CMK (cell line): ENCODE measurements at places on chromosomes 1 and 21.

DNA sequence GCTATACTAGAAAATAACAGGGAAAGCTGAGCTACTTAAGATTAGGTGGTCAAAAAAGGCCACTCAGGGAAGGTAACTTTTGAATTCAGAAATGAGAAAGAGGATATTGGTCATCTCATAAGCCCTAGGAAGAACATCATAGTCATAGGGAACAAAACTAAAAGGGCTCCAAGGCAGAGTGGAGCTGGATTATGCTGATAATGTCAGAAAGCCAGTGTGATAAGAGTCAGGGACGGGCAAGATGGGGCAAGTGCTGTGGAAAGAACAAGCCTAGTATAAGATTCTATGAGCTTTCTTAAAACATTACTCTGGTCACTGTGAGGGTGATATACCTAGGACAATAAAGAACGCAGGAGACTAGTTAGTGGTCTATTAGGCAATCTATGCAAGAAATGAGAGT is 106.6 kb downstream of the DUSP10 start:
- DNase-seq, result no peak

GRCh38 chr1:184030433-184031091 is 7.0 kb downstream of the COLGALT2 start:
- DNase-seq, result no peak

GRCh38 chr1:243473227-243474135 is 217.6 kb downstream of the SDCCAG8 start:
- no peak for DNase-seq

- no peak for DNase-seq
Measured at GRCh38 chr1:218249338-218250140, 35.6 kb upstream of the RRP15 start.

DNA sequence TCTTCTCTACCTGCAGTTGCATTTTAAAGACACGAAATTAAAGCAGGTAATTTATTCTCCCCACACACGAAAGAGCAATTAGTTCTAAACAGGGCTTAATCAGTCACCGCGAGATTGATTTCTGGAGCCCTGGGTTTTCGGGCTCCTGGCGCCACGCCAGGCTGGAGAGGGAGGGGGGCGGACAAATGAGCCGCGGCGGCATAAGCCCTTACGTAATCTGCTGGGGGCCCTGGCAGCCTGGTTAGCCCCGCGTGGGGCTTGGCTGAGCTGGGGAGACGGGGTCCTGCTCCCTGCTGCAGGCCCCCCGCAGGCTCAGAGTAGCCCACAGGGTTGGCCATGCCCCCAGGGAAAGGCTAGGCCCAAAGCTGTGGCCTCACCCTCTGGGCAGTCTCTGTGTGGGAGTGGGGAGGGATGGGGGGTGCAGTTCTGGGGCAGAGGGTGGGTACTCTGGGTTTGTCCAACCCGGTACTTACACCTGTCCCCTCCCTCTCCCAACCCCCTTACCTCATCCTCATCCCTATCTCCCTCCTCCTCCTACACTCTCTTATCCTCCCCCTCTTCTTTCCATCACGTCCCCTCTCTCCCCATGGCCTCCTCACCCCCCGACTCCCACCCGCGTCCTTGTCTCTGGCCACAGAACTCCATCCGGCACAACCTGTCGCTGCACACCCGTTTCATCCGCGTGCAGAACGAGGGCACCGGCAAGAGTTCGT is 19.9 kb downstream of the FOXO6 start:
- no peak for DNase-seq

- no peak for DNase-seq
Measured at GRCh38 chr1:88228114-88228513, 456.0 kb upstream of the PKN2 start.

DNA sequence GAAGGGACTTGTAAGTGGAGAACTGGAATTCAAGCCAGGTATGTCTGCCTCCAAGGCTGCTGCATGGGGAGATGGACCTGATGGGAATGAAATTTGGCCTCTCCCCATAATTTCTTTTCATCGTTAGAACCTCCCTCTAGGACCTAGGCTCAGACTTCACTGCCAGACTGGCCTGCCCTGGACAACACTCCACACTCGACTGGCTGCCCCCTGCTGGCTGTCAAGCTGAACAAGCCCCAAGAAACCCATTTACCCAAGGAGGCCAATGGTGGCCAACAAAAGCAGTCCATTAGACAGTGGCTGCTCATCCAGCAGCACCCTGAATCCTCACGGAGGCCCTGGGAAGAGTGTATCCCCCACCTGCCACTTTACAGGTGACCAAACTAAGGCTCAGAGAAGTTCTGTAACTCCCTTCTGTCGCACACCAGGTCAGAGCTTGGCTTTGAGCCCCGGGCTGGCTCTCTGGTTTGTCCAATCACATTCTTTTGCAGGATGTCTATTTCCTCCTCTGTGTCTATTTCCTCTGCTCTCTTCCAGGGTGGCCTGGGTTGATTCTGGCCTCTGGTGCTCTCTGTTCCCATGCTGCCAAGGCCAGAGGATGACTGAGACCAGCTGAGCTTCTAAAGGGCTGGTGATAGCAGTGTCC is 3.8 kb downstream of the RNF186 start:
- peak; percentile 7 for DNase-seq

GRCh38 chr1:74611887-74612286 is 61.7 kb downstream of the ERICH3 start:
- DNase-seq, result no peak
